Stimulated activated CD8-positive, alpha-beta memory T cell treated with anti-CD3 and anti-CD28 coated beads, Interleukin-15, amount 100 ng/mL, for 48 hours (primary cell): ENCODE measurements at places on chromosomes 1 and 21.

GRCh38 chr1:147252540-147252939 is 10.1 kb downstream of the CHD1L start:
- DNase-seq, result no peak

DNA sequence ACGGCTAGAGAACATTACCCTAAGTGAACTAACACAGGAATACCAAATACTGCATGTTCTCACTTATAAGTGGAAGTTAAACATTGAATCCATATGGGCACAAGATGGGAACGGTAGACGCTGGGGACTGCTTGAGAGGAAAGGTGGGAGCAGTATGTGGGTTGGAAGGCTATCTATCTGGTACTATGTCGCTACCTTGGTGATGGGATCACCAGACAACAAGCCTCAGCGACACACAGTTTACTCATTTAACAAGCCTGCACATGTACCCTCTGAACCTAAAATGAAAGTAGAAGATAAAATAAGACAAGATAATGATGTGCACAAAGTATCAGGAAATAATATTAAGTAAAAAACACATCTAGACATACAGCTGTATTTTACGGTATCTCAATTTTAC is 819 bp downstream of the PYHIN1 start:
- DNase-seq, result no peak

GRCh38 chr1:15153842-15154479 is 414 bp downstream of the TMEM51 start:
- DNase-seq, result no peak

DNA sequence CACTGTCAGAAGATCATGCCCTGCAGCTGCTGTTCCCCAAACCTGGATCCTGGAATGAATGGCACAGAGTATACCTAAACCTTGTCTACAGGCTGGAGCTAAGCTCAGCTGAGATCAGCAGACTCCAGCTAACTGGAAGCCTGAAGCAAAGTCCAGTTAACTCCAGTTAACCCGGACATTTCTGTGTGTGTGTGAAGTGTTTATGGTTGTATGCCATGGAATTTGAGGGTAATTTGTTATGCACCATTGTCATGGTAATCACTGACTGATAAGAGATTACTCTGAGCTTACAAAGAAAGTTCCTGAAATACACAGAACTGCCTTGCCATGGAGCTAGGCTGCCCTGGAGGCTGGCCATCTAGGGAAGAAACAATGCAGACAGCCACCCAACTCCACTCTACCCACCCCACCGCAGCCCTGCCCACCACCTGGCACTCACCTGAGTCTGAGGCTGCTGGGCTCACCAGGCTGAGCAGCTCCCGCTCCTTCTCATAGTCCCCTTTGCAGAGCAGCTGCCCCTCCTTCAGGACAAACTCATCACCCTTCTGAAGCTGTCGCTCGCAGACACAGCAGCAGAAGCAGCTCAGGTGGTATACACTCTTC is 107.4 kb downstream of the LMX1A start:
- no peak for DNase-seq

DNA sequence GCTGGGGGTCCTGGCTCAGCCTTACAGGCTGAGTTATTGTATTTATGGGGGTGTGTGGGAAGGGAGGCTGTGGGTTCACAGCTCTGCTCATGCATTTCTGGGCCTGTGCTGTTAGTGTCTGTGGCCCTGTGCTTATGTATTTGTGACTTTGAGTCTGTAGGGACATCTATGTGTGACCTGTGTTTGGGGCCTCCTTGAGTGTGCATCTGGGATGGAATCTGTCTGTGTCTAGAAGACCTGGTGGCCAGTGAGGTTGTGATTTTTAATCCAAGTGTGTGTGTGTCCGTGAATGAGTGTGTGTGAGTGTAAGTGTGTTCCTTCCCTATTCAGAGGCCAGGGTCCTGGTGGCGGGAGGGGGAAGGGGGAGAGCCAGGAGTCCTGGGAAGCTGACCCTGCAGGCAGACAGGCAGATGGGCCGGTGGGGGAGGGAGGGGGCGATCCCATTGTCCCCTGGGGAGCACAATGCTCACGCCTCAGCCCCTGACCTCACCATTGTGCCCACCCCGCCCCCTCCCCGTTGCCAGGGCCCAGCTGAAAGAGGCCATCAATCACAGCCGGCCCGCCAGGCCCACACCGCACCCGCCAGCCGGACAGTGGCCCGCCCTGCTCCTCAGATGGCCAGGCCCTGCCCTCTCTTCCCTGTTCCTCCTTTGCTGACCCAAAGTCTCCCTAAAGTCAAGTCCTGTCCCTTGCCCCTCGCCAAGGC is 19.6 kb downstream of the SLC27A3 start:
- DNase-seq, result no peak

DNA sequence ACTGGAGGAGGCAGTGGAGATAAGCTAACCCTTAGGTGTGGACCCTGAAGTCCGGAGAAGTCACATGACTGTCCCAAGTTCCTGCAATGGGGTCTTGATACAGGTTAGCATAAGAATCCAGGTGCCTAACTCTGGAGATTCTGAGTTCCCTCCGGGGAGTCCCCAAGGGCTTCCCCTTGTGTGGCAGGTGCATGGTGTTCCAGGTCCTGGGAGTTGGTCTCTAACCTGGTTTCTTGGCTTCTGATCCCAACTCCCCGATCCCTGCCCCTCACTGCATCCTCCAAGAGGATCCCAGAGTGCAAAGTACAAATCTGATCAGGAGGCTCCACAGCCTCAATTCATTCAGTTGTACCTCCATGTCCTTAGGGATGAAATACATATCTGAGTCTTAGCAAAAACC is 9.3 kb upstream of the C8A start:
- DNase-seq, result no peak

GRCh38 chr1:182283746-182284544 is 107.6 kb downstream of the GLUL start:
- no peak for DNase-seq

- no peak for DNase-seq
These were observed 7.0 kb downstream of the TNFRSF18 start for GRCh38 chr1:1199141-1199960.

DNA sequence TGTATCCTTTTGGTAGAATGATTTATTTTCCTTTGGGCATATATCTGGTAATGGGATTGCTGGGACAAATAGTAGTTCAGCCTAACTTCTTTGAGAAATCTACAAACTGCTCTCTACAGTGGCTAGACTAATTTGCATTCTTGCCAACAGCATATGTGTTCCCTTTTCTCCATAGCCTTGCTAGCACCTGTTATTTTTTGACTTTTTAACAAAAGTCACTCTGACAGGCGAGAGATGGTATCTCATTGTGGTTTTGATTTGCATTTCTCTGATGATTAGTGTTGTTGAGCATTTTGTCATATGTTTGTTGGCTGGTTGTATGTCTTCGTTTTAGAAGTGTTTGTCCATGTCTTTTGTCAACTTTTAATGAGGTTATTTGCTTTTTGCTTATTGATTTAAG is 99.8 kb downstream of the UCK2 start:
- no peak for DNase-seq

DNA sequence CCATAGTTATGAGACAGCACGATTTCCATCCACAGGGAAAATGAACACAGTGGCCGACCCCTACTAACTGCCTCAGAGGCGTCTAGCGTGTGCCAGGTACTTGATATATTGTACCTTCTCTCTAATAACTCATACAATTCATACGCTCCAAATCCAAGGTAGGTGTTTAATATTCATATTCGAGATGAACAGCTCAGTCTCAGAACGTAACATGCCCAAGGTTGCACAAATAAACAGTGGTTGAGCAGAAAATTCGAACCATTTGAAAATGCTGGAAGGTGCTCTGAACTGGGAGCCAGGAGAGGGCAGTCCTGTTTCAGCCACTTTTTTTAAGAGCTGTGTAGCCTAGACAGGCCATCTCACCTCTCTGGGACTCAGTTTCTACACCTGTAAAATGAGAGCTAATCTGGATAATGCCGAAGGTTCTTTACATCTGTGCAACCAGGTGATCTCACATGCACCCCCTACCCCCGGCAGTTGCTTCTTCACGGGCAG is 7.9 kb downstream of the SLC45A3 start:
- no peak for DNase-seq

DNA sequence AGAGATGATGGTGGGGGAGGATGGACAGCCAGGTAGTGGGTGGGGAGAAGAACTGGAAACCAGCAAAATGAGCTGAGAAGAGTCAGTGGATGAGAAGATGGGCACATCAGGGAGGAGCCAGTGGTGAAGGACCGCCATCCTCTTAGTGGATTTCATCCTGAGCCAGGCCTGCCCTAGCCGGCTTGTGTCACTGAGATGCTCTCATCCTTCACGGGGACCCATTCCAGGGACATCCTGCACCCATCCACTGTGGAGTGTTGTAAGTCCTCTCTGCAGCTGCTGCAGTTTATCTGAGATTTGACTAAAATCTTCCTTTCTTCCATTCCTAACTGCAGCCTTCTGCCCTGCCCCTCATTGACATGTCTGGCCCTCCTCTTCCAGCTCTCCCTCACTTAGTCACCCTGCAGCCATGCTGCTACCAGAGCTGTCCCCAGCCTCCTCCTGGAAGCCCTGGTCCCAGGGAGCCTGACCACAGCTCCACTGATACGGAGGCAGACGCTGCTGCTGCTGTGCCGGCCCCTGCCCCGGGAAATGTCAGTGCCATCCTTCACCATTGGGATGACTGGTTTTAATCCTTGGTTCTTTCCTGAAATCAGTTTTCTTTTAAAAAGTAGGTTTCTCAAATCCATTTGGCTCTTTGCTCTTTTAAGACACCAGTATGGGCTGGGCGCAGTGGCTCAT is 33.2 kb downstream of the STUM start:
- DNase-seq, result no peak

DNA sequence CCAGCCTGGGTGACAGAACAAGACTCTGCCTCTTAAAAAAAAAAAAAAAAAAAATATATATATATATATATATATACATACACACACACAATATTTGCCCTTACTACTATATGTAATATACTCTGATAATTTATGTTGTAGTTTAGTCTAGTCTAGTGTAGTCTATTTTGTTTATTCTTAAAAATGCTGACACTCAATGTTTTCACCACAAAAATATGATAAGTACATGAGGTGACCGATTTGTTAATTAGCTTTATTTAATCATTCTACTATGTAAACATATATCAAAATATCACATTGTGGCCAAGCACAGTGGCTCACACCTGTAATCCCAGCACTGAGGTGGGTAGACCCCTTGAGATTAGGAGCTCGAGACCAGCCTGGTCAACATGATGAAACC is 19.8 kb upstream of the ZNF362 start:
- DNase-seq, result no peak

DNA sequence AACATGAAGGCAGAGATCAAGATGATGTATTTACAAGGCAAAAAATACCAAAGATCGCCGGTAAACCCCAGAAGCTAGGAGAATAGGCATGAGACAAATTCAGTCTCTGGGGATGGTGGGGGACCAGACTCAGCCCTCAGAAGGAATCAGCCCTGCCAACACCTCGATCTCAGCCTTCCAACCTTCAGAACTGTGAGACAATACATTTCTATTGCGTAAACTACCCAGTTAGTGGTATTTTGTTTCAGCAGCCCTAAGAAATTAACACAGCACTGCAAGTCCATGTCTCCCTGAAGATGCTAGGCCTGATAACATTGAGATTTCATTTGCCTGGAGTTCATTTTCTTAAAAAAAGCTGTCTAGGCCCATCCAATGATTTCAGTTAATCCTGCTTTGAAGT is 622.5 kb downstream of the PTPRC start:
- no peak for DNase-seq

GRCh38 chr1:58779059-58779754 is 4.6 kb downstream of the JUN start:
- DNase-seq, result no peak

DNA sequence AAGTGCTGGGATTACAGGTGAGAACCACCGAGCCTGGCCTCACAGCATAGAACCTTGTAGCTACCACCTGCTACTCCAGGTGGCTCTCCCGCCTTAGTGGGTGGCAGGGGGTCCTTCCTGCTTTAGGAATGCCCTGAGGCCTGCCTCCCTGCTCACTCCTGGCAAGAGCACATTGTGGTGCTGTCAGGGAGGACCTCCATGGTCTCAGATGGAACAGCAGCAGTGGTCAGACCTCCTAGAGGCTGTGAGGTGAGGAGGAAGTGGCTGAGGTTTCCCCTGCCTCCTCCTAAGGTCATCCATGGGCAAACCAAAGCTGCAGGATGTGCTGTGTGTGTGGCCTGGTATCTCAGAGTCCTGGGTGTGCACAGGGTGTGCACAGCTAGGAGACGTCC is 6.7 kb downstream of the SOX13 start:
- no peak for DNase-seq

DNA sequence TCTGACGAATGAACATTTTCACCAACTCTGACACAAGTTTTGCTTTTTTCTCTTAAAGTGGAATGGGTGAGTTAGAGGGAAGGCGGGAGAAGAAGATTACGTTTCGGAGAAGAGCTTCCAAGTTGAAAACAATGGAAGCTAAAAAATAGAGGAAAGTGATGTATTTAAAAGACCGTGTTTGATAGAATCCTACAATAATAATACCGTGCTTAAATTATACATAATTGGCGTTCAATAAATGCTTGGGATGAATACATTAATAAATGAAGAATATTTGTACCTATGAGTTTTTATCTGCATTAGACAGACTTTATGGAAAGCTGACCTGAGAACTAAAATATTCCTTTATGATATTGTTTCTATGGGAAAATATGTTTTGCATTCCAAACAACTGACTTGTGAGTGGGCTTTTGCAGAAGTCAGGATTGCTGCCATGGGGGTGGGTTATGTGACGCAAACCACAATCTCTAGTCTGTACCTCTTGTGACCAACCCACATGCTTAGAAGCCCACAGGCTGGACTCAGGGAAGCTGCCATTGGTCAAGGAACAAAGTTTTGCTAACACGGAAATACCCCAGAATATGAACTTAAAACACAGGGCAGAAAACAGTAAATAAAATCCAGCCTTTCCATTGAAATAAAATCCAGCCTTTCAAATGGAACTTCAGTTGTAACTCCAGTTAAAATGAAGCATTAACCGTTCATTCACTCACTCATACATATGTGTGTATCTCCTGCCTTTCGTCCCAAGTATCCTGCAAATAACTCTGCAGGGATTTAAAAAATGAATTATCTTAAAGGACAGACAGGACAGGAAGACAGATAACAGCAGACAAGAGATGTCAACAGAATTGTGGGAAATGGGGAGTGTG is 21.3 kb upstream of the ATF3 start:
- DNase-seq, result no peak

- DNase-seq, result no peak
These were observed 69.4 kb downstream of the HIVEP3 start for GRCh38 chr1:41849211-41849759.

DNA sequence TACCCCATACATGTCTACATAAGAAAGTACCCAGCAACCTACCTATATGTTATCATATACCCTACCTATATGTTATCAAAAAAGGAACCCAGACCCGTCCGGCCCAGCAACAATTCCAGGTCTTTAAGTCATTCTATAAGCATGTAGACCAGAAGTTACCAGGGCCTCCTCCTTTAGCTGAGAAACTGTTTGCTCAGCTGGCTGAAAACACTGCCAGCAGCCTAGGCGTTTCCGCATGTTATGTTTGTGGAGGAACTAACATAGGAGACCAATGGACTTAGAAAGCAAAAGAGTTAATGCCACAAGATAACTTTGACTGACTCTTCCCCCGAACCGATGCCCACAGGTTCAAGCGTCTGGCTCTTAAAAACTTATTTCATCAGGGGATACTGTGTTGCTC is 7.1 kb upstream of the ZNF678 start:
- no peak for DNase-seq
